Activated T-helper 17 cell treated with anti-CD3 and anti-CD28 coated beads, Interleukin-2, amount 50 U/mL, for 72 hours (primary cell): ENCODE measurements at places on chromosomes 4 and X.

- peak; percentile 85 for ATAC-seq
Measured at GRCh38 chrX:16185725-16186136, 18.4 kb downstream of the MAGEB17 start.

DNA sequence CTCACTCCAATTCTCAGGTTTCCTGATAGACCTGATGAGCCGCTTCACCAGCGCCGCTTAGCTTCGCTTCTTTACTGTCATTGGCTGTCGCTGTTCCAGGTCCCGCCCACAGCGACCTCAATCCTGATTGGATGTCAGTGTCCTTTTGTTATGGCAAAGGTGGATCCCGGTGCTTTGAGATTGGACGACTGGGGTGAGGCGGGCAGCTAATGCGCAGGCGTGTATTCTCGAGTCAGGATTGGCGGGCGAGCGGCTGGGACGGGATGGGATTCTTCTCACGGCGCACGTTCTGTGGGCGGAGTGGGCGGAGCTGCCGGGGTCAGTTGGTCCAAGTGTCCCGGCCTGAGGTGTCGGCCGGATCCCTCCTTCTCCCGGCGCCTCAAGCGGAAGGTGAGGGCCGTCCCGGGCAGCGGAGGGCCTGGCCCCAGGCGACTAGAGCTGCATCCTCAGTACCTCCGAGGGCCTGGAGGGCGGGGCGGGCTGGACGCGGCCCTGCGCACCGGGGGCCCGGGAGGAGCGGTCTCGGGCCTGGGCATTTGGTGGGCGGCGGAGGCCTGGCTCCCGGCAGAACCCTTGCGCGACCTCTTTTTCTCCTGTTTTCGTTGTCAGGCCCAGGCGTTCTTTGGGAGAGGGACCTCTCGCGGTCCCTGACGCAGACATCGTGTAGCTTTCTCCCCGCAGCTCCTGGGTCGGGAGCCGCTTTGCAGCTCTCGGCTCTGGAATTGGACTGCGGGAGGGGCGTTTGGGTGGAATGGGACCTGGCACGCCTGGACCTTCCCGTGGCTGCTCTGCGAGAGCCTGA is at the start of gene SCOC:
Gene SCOC, plus strand, starts transcription at position 319 of the 802 bp plus-strand sequence. CDS start 5,525 bp downstream, outside the sequence.
- peak; percentile 97 for ATAC-seq

GRCh38 chr4:84977396-84977795 is 10.9 kb upstream of the WDFY3 start:
- ATAC-seq = no peak

DNA sequence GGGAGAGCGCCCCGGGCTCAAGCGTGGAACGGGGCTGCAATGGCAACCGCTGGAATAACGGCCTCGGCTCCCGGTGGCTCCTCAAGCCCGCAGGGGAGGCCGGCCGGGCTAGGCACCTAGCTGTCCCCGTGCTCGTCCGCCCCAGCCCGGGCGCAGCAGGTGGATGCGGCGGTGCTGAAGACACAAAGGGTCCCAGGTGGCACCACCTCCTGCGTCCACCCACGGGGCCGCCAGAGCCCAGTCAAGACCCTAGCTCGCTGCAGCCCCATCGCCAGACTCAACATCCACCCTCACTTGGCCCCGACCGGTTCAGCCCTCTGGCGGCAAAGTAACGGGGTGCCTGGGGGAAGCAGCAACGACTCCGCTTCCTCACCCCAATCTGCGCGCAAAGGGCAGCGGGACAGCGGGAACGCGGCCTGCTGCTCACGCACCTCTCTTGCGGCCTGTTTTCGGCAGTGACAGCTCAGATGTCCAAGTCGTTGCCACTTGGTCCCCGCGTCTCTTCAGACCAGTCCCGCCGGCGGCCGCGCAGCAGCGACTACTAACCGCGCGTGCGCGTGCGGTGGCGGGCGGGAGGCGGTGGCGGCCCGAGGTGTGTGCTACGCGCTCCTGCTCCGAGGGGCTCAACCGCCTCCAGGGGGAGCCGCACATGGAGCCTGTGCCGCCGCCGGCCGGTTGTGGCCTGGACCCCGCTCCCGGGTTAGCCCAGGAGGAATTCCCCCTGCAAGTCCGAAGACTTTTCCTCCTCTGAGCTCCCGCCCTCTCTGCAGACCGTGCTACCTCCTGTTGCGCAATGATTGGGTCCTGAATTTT is at the start of gene CLGN:
Gene CLGN, minus strand, starts transcription at position 543 of the 813 bp plus-strand sequence. CDS start 14,570 bp downstream, outside the sequence.
- ATAC-seq = peak; percentile 70

GRCh38 chr4:4647041-4647440 is 105.2 kb upstream of the STX18 start:
- ATAC-seq = no peak

- ATAC-seq = no peak
Measured at GRCh38 chrX:17370191-17370590, 4.8 kb upstream of the NHS start.

GRCh38 chrX:72308566-72309296 is 3.0 kb upstream of the CITED1 start:
- ATAC-seq = no peak

DNA sequence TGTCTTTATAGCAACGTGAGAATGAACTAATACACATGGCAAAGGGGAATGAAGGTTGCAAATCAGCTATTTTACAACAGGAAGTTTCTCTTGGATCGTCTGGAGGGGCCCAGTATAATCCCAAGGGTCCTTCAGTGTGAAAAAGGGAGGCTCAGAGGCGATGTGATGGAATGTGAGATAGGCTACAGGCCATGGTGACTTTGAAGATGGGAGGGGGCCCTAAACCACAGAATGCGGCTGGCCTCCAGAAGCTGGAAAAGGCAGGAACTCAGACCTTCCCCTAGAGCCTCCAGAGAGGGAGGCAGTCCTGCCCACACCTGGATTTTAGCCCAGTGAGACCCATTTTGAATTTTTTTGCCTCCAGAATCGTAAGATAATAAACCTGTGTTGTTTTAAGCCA is 69.4 kb upstream of the PGM2 start:
- no peak for ATAC-seq

- ATAC-seq = no peak
Measured at GRCh38 chr4:91325495-91325894, 978.3 kb upstream of the GRID2 start.

- ATAC-seq = no peak
Measured at GRCh38 chrX:130741584-130741983, 161.4 kb downstream of the ENOX2 start.

DNA sequence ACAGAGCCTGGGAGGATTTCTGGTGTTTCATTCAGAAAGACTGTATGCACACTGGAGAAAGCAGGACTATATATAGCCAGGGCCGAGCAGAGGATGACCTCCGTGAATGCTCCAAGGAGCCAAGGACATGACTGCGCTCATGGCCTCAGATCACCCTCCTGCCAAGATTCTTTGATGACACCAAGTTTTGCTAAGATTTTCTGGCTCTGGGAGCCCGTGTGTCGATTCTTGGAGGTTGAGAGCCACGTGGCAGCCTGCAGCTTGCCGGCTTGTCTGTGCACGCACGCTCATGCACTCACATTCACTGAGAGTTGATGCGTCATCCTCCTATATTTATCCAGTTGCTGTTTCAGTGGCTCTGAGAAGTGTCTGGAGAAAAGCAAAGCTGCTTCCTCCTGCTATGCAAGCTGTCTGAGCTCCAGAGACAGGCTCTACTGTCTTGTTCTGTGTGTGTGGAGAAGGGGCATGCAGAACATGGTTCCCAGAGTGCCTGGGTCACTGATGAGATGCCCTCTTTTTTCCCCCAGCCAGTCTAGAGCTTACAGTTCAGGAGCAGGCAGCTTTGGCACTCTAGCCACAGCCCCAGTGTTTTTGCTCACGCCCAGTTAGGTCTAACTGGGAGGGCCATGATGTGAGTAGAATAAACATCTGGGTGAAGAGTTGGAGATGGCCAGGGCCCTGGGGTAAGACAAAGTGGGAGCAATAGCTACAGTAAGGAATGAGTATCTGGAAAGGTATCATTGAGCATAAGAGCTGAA is 64.9 kb upstream of the SCOC start:
- ATAC-seq = no peak

DNA sequence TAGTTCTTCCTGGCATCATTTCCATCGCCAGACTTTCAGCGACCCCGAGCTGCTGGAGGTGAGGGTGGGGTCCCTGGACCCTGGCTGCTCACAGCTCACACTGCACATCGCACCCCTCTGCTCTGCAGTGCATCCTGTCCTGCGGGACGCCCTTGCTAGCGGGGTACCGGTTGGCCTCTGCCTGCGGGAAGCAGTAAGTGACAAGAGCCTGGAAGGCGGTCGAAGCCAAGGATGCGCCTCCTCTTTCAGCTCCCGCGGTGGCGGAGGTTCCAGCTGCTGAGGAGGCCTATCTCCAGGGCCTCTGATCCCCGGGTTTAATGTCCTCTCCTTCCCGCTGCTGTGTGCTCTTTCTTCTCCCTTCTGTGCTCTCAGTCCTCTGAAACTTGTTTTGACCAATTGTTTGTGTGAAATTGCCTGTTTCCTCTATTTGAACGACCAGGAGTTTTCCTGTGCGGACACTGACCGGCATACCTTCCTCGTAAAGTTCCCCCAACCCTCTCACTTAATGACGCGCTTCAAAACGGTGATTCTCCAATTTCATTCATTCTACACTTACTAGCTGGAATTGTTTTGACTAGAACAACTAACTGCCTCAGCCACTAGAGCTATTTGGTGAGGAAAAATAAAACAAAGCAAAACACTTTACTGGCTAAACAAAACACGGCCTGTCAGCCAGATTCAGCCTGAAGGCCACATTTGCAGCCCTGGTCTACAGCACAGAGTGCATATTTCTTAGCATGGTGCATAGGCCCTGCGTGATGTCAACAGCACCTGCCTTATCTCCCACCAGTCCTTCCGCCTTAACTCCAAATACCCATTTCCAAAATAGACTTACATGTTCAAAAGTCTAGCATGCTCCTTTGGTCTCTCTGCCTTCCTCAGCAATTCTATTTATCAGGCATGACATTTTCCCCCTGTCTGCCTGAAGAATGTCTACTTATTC is 28.0 kb downstream of the MGAT4D start:
- no peak for ATAC-seq

- no peak for ATAC-seq
Measured at GRCh38 chrX:8390771-8391170, 73.9 kb upstream of the VCX3B start.

GRCh38 chr4:167867191-167867590 is 225.1 kb upstream of the ANXA10 start:
- ATAC-seq = no peak
